ENCODE measurements at places on chromosomes 7 and 10. TPM values are rescaled to one million over a fixed set of nuclear protein-coding genes. Genes with fewer than 3 reads are reported as not detected.

The ITPRID1 gene
- not detected for total RNA-seq

DNA sequence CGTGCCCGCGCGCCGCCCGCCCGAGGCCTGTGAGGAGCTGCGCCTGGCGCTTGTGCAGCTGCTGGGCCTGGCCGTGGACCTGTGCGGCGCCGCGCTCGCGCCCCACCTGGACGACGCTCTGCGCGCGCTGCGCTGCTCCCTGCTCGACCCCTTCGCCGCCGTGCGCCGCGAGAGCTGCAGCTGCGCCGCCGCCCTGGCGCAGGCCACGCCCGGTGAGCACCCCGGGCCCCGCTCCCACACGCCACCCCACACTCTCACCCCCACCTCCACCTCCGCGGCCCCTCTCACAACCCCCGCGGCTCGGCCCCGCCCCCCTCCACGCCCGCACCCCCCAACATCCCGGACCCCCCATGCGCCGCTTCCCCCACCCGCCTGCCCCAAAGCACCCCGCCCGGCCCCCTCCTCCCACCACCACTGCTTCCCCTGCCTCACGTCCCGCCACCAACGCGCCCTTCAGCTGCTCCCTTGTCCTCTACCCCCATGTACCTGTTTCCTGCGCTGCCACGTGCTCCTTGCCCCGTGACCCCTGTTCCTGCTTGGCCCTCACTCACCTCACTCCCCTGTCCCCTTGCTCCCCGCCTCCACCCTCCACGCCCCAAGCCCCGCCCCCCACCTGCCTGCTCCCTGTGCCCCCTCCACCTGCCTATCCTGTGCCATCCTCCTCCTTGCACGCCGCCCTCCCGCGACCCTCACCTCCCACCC is at the start of gene PRKAR1B:
TSS of gene PRKAR1B (minus strand) at position 178 of the 702 bp plus-strand sequence. CDS start 15,776 bp downstream, outside the sequence.
- peaks cover 40% of the 10 kb centered on the region for H3K36me3 ChIP-seq
- H3K27me3 ChIP-seq, result no peaks in the 10 kb centered on the region
- DNase-seq, result peak; percentile 61
- H3K4me1 ChIP-seq, result peaks cover 28% of the 10 kb centered on the region
- H3K27ac ChIP-seq, result peak within 1 kb of the TSS; percentile 77

- no peak overlapping the region for H3K4me3 ChIP-seq
- H3K27ac ChIP-seq, result no peak overlapping the region
Measured at GRCh38 chr10:15163253-15163828, 5.2 kb downstream of the NMT2 start.

The SPOCK2 gene
- total RNA-seq, result 127 TPM

DNA sequence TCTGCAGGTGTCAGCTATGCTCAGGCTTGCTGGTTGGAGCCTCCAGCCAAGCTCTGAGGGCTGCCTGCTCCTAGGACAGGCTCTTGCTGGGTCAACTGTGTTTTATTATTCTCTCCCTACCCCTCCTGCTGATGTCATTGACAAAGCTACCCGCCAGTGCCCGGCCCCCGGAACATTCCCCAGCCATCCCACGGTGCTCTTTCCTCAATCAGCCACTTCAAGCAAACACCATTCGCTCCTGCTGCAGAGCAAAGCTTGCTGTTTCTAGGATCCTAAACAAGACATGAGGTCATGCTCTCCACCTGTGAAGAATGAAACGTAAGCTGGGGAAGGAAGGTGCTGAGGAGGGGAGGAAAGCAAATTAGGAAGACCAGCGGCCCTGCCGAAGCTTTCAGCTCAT is 2.1 kb upstream of the C10orf71 start:
- H3K4me1 ChIP-seq, result peaks cover 12% of the 10 kb centered on the region
- no peak overlapping the region for H3K4me3 ChIP-seq
- H3K27ac ChIP-seq, result no peak overlapping the region
- DNase-seq, result no peak
- H3K27me3 ChIP-seq, result peaks cover 8% of the 10 kb centered on the region

Data from activated CD8-positive, alpha-beta memory T cell treated with anti-CD3 and anti-CD28 coated beads, Interleukin-2, amount 10 ng/mL, durations not matched to agents 7 days and 5 days (primary cell).